ENCODE measurements at places on chromosomes 13 and 19. TPM values are rescaled to one million over a fixed set of nuclear protein-coding genes. Genes with fewer than 3 reads are reported as not detected.

Gene POSTN
- total RNA-seq, result 164 TPM

Gene IGFL3
- total RNA-seq, result not detected

Gene URAD
- not detected for total RNA-seq

Gene IZUMO4
- total RNA-seq, result 7.2 TPM

Gene ZNF441
- total RNA-seq, result 23.4 TPM

Gene ATP8A2
- 14.9 TPM for total RNA-seq

Gene CLEC4M
- total RNA-seq, result 1.8 TPM

Gene SMIM44
- not detected for total RNA-seq

Gene ATP8B3
- total RNA-seq, result 2.1 TPM

Gene LILRA2
- 0.99 TPM for total RNA-seq

Gene HPN
- total RNA-seq, result 0.50 TPM

Gene ZNF177
- 11.5 TPM for total RNA-seq

Gene CLC
- 8.4 TPM for total RNA-seq

Gene ZNF415
- total RNA-seq, result 35.0 TPM

Gene KASH5
- total RNA-seq, result 1.3 TPM

Gene CKM
- 0.99 TPM for total RNA-seq
